ENCODE measurements at places on chromosomes 4 and X.

DNA sequence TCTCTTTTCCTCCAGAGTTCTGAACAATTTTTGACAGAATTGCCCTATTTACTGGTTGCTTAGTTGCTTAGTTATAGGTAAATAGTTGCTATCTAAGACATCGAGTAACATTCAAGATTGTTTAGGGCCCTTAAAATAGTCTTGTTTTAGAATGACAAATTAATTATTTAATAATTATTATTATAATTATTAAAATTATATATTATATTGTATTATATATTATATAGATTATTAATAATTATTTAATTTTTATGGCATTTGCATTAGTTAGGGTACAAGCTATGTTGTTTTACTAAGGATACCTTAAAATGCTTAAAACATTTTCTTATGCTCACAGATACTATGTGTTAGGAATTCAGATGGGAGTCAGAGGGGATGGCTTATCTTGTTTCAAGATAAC is 59.2 kb downstream of the NPY1R start:
- no peak for DNase-seq

- DNase-seq: no peak
These were observed 220.7 kb downstream of the CAMK2D start for GRCh38 chr4:113540859-113541258.

DNA sequence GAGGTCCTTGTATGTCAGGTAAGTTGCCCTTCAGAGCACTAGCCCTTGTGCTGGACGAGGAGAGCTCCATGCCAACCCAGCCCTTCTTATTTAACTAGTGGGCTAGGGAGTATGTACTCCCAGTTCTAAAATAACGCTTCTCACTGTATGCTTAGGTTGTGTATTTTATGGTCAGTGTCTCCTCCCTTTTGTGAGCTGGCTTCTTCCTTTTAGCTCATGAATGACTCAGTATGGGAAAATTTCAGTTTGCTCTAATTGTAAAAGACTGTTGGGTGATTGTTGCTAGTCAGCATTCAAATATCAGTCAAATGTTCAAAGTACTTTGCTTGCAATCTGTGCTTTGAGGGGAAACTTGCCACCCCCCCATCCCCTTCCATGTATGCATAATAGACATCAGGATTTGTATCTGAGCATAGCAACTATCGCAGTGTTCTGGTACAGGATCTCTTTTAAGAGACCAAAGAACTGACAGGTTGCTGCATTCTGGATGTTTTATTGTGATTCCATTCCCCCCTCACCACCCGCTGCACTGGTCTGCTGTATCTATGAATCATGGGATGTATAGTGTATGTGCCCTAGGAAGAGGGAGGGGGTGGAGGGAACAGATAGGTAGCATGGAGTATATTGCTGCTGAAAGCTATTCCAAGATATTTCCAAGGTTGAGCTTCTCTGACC is 34.7 kb downstream of the DLG3 start:
- no peak for DNase-seq

- no peak for DNase-seq
These were observed 53.2 kb upstream of the RBMX start for GRCh38 chrX:136933611-136934145.

DNA sequence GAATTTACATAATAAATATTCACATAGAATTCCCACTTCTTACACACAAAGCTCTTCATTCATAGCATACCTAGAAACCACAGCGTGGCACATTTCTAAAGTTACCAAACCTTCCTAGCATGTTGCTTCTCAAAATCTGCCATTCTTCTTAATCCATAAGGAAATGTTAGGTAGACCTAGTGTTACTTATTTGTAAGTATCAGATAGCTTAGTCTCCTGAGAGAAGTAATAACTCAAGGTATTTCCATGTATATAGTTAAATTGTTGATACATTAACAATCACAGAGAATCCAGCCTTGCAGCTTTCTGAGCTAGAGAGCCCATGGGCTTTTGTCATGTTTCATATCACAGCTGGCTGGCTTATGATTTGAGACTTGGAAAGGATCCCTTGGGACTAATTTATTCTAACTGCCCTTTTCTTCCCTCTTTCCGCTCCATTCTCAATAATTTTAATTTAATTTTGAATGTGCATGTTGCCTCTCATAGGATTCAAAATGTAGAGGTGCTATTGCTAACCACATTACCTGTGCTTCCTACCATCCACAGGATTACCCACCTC is 17.6 kb downstream of the SH3RF1 start:
- DNase-seq: no peak

- no peak for DNase-seq
These were observed 2.9 kb downstream of the LETM1 start for GRCh38 chr4:1852904-1853623.

DNA sequence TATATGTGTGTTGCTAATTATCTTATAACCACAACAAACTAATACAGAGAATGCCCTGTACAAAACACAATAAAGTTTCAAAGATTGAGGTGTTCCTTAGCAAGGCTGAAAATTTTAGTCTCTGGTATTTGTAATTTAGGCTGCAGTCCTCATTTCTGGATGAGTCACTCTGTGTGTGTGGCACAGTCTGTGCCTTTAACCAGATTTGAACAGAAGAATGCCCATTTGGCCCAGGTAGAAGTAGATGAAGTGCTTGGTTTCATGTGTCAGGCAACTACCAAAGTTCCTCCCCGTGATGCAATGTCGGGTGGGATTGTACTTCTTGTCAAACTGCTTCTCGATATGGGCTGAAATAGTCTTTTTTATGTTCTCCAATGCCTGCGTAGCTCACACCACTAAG is 91.6 kb upstream of the H2AZ1 start:
- no peak for DNase-seq

GRCh38 chr4:27702730-27703431 is 842.2 kb downstream of the STIM2 start:
- DNase-seq: no peak

DNA sequence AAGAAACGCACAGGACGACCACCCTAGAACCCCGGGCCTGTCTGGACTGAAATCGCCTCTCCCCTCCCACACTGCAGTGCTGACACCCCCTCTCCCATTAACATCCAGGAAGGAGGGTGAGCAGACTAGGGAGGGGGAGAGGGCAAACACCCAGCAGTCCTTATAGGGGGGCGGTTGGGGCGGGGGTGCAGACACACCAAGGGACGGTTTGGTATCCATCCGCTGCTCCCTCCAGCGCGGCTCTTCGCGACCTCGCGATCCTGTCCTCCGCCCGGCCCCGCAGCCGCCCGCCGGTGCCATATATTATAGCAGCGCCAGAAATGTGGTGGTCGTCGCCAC is 411 bp upstream of the GPRASP1 start:
- DNase-seq: no peak

DNA sequence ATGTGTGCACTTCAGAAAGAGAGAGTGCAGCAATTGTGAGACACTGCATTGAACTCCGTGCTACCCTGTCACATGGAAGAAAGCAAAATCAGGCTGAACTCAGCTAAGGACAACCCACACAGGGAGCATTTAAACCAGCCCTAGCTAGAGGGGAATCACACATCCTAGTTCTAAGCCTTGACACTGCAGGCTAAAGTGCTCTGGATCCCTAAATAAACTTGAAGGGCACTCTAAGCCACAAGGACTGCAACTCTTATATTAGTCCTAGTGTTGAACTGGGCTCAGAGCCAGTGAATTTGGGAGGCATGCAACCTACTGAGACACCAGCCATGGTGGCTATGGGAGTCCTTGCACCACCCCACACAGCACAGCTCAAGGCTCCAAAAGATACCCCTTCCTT is 311.9 kb downstream of the OPHN1 start:
- DNase-seq: no peak

- DNase-seq: no peak
These were observed 64.0 kb downstream of the SOX3 start for GRCh38 chrX:140440876-140441275.

DNA sequence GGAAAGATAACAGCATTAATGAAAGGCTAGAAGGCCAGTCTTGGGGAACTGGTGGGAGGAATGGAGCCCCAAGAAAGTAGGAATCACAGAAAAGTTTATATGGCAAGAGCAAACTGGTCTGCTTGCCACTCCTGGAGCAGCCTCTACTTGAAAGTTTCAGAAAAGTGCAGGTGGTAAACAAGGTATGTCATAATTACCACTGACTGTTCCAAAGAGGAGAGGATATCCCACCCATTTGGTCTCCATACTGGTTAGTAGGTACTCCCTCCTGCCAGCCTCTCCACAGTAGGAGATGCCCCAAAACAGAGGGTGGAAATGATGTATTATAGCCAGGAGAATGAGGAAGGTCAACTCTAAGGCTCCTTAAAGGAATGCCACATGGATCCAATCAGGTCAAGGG is 145.1 kb downstream of the INPP4B start:
- no peak for DNase-seq

GRCh38 chrX:39936886-39937770 is 160.6 kb downstream of the BCOR start:
- DNase-seq: no peak
